ENCODE measurements at places on chromosomes 2 and 18.

DNA sequence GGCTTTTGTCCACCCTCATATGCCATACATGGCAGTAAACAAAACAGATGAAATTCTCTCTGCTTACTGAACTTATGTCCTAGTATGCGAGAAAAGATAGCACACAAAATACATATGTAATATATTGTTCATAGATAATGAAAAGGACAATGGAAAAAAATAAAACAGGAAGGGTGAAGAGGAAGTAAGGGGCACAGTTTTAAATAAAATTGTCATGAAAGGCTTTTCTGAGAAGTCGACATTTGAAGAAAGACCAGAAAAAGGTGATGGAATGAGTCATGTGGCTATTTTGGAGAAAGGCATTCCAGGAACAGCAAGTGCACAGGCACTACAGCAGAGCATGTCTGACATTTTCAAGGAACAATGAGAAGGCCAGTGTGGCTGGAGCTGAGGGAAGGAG, 56.4 kb downstream of the KCNH7 start:
- no peak for DNase-seq

GRCh38 chr2:75199428-75200011, at the start of gene TACR1:
TSS of gene TACR1 (minus strand) at chr2:75199520. CDS start at chr2:75198934, 586 bp downstream.
- peak; percentile 42 for DNase-seq

DNA sequence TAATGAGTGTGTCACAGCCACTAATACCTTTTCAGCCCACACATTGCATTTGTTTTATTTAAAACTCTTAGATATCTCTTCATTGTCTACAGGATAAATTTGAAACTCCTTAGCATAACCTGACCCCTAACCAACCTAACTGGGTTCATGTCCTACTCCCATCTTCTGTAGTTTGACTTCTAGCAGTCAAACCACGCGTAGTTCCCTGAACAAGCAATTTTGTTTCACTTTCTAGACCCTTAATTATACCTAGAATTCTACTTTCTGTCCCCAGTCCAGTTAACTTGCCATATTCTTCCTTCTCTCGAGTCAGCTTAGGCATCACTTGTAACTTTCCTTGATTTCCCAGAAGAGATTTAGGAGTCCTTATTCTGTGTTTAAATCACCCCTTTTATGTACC, 55.1 kb downstream of the RBBP8 start:
- no peak for DNase-seq

GRCh38 chr18:21664069-21664468, 40.5 kb downstream of the ABHD3 start:
- no peak for DNase-seq

GRCh38 chr2:237256887-237257286, 157.1 kb downstream of the COL6A3 start:
- no peak for DNase-seq

GRCh38 chr18:43882358-43883055, 605.2 kb upstream of the SYT4 start:
- no peak for DNase-seq

- no peak for DNase-seq
These were observed 292.8 kb downstream of the LNPK start for GRCh38 chr2:175709248-175709647.

- DNase-seq: no peak
These were observed 74.4 kb upstream of the ASB18 start for GRCh38 chr2:236338495-236339184.

DNA sequence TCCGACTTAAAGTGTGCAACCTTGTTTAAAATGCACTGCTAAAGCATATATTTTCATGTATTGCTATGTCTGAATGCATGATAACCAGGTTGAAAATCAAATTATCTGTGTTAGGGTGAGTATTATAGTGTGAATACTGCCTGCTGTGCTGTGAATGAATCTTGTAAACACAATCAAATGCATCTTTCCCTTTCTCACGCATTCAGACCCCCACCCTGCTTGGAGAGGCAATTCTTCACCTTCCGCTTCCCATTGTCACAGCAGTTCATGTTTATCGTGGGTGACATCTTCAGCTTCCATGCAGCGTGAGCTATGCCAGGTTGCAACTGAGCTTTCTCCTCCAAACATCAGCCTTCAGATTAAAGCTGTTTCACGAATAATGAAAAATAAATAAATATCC, 418.0 kb downstream of the MEIS1 start:
- no peak for DNase-seq

DNA sequence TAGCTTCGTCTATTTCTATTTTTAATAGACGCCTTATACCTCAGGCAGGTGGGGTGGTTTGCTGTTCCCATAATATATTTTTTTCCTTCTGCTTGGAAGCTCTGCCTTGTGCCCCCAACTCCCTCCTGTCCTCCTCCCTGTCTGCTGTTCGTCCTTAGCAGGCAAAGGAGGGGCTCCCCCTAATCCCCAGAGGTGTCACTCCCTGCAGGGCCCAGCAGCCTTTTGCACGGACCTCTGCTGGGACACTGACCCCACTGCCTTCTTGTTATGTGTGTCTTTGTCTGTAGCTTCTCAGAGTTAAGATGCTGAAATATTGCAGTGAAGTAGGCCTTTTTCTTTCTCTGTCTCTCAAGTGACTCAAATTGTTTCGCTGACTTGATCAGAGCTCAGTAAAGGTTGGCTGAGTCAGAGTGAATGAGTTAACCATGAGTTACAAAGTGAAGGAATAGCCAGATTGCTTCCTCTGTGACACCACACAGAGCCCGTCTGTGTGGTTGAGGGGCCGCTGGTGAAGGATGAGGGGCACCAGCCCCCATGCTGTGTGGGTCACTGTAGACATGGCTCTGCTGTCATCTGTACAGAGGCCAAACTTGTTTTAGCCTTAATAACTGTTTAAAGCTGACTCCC, 47.7 kb downstream of the PRKCE start:
- DNase-seq: no peak

GRCh38 chr2:34806396-34806795, 1207.3 kb upstream of the FAM98A start:
- no peak for DNase-seq

GRCh38 chr2:224408676-224409075, 6.8 kb upstream of the FAM124B start:
- no peak for DNase-seq

GRCh38 chr2:220194630-220195584, 567.5 kb downstream of the SLC4A3 start:
- DNase-seq: no peak

DNA sequence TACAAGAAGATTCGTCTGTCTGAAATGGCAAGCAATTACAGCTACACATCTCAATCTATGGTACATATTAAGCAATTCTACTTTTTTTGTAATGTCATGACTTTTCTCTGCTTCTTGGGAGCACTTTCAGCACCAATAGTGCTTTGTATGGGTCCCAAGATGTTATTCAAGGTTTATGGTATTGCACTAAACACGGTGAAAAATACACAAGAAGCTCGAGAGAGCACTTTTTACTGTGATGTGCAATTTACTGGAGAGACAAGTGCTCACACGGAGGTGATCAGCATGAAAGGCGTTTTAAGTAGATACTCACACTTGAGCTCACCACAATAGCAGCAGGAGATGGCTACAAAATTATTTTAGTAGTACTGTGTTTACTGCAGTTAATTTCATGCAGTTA, 783.6 kb downstream of the CBLN2 start:
- DNase-seq: no peak

DNA sequence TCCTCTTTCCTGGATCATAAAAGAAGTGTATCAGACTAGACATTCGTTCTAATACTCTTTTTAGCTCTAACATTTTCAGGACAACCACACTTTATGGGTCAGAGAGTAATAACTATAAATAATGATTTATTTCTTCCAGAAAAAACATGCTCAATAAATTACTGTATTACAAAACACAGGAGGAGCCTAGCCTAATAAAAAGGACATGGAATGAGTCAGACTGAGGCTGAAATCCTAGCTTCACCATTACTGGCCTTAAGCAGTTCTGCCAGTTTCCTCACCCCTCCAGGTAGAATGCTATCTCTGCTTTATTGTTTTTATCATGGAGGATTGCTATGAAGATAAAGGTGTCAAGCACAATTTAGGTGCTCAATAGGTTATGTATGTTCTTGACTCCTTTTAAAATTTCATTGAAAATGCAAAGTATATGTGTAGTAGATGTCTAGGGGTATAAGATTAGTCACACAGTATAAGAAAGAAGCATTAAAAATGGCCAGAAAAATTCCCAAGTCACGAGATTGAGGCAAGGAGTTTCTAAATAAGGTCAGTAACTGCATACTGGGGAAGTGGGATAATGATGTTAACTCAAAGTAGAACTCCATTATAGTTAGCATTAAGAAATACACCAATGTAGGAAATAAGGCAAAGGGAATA, 105.5 kb upstream of the NEUROD1 start:
- no peak for DNase-seq

GRCh38 chr18:23063502-23063901, 71.8 kb upstream of the CABLES1 start:
- no peak for DNase-seq

Measured in stimulated activated CD4-positive, alpha-beta T cell treated with anti-CD3 and anti-CD28 coated beads, Interleukin-12 subunit alpha, Interleukin-12 subunit beta, amount 100 ng/mL, for 4 hours (primary cell).